RWPE1 (cell line): ENCODE measurements at places on chromosomes 1 and 21.

DNA sequence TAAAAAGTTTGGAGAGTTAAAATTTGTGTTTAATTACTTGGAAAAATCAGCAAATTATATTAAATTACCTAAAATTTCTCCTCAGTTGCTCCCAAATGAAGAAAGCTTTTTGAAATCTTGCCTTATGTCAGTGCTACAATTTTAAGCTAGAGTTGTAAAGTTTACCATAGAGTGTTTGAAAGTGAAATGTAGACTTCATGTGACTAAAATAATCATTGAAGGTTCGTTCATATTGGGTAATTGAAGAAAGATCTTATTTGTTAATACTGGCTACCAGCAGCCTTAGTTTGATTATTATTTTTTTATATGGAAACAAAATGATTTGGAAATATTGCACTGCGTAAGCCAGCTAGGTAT is 4.4 kb downstream of the DYRK1A start:
- DNase-seq: no peak

- DNase-seq: no peak
Observed at GRCh38 chr1:33097762-33098161, 16.8 kb downstream of the AZIN2 start.

DNA sequence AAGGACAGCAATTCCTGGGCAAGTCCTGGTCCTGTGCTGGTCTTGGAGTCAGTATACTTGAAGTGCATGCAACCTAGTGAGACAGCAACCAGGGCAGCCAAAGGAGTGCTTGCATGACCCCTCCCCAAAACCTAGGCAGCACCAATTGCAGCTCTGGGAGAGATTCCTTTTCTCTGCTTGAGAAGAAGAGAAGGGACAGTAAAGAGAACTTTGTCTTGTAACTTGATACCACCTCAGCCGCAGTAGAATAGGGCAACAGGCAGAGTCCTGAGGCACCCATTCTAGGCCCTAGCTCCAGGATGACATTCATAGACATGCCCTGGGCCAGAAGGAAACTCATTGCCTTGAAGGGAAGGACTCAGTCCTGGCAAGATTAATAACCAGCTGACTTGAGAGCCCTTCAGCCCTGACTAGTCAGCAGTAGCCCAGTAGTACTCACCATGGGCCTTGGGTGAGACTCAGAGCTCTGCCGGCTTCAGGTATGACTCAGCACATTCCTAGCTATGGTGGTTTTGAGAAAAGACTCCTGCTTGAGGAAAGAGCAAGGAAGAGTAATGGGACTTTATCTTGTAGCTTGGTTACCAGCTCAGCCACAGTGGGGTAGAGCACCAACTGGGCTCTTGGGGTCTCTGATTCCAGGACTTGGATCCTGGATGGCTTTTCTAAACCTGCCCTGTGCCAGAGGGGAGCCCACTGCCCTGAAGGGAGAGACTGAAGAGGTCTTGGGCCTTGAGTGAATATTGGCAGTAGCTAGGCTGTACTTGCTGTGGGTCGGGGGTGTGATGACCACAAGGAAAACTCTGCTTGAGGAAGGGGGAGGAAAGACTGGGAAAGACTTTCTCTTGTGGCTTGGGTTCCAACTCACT is 51.7 kb upstream of the ACADM start:
- peak; percentile 62 for DNase-seq

DNA sequence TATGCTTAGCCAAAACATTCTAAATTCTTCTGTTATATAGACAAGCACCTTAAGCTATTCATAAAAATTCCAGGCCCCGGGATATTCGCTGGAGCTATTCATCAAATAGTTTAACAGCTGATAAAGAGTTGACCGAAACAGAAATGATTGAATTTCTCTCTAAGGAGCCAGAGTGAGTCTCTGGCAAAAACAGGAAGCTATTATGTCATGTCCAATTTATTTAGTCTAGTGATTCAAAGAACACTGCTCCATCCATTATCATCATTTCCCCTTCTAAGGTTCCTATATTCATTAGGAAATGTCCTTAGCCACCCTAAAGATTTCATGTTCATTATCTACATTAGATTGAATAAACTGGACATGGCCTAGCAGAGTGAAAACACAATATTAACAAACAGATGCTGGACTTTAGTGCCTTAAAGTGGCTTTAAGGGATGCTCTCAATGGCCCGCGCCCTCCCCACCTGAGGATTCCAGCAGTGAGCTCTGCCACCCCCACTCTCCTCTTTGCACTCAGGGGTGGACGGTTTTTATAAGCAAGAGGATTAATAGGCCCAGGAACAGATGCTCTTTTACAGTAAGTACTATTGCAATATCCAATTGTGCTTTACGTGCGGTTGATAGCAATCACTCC is 122.1 kb upstream of the RGS1 start:
- no peak for DNase-seq

GRCh38 chr1:17594026-17594425 is 54.5 kb downstream of the ARHGEF10L start:
- no peak for DNase-seq

DNA sequence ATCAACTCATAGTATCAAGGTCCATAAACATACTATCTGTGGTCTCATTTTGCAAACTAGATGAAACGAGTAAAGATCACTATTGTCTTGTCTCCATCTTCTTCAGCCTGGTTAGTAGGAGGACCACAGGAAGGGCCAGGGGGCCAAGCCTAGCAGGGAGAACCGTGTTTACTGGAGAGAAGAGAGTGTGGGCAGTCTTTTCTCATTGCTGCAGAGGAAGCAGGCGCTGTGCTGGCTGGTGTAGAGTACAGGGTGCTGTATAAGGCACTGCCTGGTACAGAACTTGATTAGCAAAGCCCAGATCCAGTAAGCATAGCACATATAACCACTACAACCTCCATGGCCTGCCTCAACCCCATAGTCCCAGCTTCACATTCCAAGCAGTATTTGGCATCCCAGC is 10.0 kb upstream of the B4GALT3 start:
- no peak for DNase-seq

DNA sequence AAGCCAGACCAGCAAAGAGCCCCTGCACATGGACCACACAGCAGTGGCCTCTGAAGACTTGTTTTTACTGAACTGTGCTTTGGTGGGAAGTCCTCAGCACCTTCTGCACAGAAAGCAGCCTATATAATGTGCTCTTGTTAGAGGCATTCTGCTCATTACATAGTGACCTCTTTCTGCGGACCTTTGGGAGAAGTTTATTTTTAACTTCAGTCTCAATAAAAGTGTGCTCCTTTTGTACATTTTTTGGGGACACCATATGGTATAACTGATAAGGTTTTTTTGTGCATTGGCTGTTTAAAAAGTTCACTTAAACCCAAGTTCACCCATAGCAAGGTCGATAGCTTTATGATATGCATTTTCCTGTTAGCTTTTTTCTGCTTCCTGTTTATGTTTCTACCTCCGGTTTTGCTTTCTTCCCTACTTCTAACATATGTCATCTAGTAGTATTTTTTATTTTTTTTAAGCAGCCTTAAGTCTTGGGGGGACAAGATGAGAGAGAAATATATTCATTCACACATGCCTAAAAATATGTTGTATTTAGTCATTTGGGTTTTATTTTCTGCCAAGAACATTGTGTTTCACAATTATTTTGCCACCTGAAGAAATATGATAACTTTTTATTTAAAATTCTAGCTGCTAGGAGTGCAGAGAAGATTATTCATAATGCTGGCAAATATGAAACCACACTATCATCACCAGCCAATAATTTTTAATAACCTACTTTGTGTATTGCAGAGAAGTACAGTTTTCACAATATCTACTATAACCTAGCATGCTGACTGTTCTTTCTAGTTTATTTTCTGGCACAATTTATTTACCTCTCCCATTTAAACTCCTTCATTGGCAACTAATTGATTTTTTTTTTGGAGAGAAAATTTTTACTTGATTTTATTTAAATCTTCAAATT is 22.9 kb upstream of the SLC19A2 start:
- no peak for DNase-seq
